Activated T-cell treated with anti-CD3 and anti-CD28 coated beads, Interleukin-2, amount 50 U/mL, for 72 hours (primary cell): ENCODE measurements at places on chromosomes 12 and 14. TPM values are rescaled to one million over a fixed set of nuclear protein-coding genes. Genes with fewer than 3 reads are reported as not detected.

The TXNDC16 gene
- total RNA-seq = 6.7 TPM

The SMCO2 gene
- total RNA-seq = 0.72 TPM

The KIAA0586 gene
- 53.9 TPM for total RNA-seq

The TTC7B gene
- total RNA-seq = 10.7 TPM

The FAM90A1 gene
- 1.3 TPM for total RNA-seq

The SIVA1 gene
- total RNA-seq = 72.9 TPM

The PMEL gene
- 1.00 TPM for total RNA-seq

The CD9 gene
- 8.4 TPM for total RNA-seq

The CD4 gene
- total RNA-seq = 126 TPM

The SNAPC1 gene
- total RNA-seq = 7.2 TPM

The ACSS3 gene
- total RNA-seq = not detected

The NTN4 gene
- total RNA-seq = 0.26 TPM

The RTL1 gene
- total RNA-seq = not detected

The MYF5 gene
- not detected for total RNA-seq

The KRT82 gene
- not detected for total RNA-seq

The CEP128 gene
- 14.2 TPM for total RNA-seq

The ATP2B1 gene
- total RNA-seq = 25.5 TPM

The DAD1 gene
- total RNA-seq = 165 TPM
